ENCODE measurements at places on chromosomes 1 and 21. TPM values are rescaled to one million over a fixed set of nuclear protein-coding genes. Genes with fewer than 3 reads are reported as not detected.

AKR7A3 gene
- 0.81 TPM for total RNA-seq

GRCh38 chr21:44379515-44379848 is 26.1 kb downstream of the TRPM2 start:
- no peak for DNase-seq

- DNase-seq = no peak
Measured at GRCh38 chr1:163027610-163028009, 41.6 kb upstream of the RGS4 start.

- no peak for DNase-seq
Measured at GRCh38 chr1:53317646-53318539, 10.0 kb downstream of the LRP8 start.

DNA sequence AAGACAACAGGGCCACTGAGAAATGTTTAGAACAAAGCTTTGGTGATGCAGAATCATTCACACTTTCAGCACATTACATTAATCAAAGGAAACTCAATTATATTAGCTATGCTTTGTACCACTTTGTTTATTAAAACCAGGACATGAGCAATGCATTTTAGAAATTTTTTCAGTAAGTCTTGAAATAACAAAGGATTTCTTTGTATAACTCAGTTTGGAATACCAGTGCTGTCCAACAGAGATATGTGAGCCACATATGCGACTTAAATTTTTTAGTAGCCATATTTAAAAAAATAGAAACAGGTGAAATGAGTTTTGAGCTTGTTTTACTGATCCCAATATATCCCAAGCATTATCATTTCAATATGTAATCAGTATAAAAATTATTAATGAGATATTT is 18.8 kb upstream of the F3 start:
- no peak for DNase-seq

- DNase-seq = no peak
Measured at GRCh38 chr1:187038784-187039183, 210.0 kb downstream of the PLA2G4A start.

DNA sequence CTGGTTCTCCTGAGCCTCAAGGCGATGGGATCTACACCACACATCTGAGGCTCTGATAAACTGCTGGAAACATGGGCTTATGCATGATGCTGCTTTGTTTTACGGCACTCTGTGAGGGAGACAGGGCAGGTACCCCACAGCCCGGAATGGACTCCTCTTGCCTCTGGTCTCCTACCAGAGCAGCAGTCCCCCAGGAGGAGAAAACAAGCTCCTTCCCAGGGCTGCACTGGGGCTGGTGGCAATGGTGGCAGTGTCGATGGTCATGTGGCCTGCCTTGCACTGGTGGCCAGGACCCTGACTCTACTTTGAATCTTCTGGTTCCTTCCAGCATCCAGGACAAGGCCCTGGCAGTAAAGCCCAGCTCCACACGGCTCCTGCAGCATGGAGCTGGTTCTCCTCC is 79.4 kb downstream of the TOMM20 start:
- DNase-seq = no peak

SELENBP1 gene
- total RNA-seq = 13.9 TPM

- no peak for DNase-seq
Measured at GRCh38 chr1:116947092-116947860, 37.6 kb downstream of the PTGFRN start.

IGSF9 gene
- total RNA-seq = 11.3 TPM

TENT5C gene
- total RNA-seq = 0.18 TPM

GRCh38 chr1:235659186-235659771 is 9.7 kb upstream of the GNG4 start:
- DNase-seq = no peak

All from H9 (cell line).